ENCODE measurements at places on chromosomes 3 and 15. TPM values are rescaled to one million over a fixed set of nuclear protein-coding genes. Genes with fewer than 3 reads are reported as not detected.

The GPR176 gene
- total RNA-seq, result 1.7 TPM

The ANKRD63 gene
- not detected for total RNA-seq

The CCR3 gene
- not detected for total RNA-seq

The DZIP1L gene
- 32.7 TPM for total RNA-seq

The SYNM gene
- total RNA-seq, result 189 TPM

The DUOXA2 gene
- total RNA-seq, result 3.9 TPM

The GREM1 gene
- 26.0 TPM for total RNA-seq

The NRG4 gene
- total RNA-seq, result 16.3 TPM

The ALS2CL gene
- total RNA-seq, result 64.5 TPM

The WDR93 gene
- total RNA-seq, result 0.68 TPM

The TPRA1 gene
- 30.5 TPM for total RNA-seq

The GOLGA6C gene
- total RNA-seq, result not detected

The XCR1 gene
- total RNA-seq, result 0.70 TPM

The CHRNA5 gene
- 4.0 TPM for total RNA-seq

The C2CD4A gene
- 0.49 TPM for total RNA-seq

The SCN11A gene
- total RNA-seq, result 34.5 TPM

GRCh38 chr3:158140396-158140795, 30.5 kb downstream of the RSRC1 start:
- no peak for DNase-seq

- DNase-seq, result no peak
Measured at GRCh38 chr3:94305835-94306611, 243.2 kb downstream of the NSUN3 start.

GRCh38 chr3:9676785-9677184, 26.8 kb upstream of the CPNE9 start:
- DNase-seq, result no peak

- DNase-seq, result no peak
Measured at GRCh38 chr15:42921342-42921731, 759 bp upstream of the TTBK2 start.

- DNase-seq, result no peak
Measured at GRCh38 chr15:100975043-100975442, 55.9 kb downstream of the LRRK1 start.

- DNase-seq, result no peak
Measured at GRCh38 chr15:25695875-25696760, 167.0 kb downstream of the ATP10A start.

- no peak for DNase-seq
Measured at GRCh38 chr3:72323773-72324172, 524.5 kb downstream of the SHQ1 start.

- DNase-seq, result no peak
Measured at GRCh38 chr3:15403495-15403894, 23.8 kb downstream of the METTL6 start.

DNA sequence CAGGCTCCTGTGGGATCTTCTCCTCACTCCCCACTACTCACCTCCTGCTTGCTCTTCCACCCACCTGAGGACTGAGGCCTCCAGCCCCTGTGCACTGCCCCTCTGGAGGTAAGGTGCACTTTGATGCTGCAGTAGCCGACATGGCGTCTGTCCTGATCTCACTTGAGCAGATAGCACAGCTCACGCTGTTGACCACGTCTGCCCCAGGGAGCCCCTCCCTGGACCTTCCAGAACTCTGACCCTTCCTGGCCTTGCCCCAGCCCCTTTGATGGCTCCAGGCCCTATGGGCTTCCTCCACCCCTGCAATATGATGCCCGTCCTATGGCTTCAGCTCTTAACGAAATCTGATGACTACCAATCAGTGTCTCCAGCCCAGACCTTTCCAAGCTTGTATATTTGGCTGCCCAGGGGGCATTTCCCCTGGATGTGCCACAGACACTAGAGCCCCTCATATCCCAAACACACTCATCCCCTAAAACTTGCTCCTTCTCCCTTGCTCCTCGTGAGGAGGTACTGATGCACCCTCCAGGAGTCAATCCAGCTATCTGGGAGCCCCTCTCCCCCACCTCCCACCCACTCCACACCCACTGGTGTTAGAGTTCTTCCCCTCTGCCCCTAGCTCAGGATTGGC, 27.1 kb downstream of the KY start:
- no peak for DNase-seq

DNA sequence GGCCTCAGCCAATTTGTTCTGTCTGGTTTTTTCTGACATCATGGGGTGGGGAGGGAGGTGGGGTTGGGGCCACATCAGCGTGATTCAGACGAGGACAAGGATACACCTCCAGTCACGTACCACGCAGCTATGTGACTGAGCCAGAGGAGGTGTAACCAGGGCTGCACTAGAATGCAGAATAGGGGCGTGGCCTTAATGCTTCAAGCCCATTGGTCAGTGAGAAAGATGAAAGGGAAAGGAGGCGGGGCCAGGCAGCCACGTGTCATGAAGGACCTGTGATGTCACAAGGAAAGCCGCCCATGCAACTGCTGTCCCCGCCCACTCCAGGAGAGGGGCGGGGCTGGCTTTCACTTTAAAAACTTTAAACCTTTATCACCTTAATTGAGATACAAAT, at the start of gene GOLGA6L2:
TSS of gene GOLGA6L2 (minus strand) at position 137 of the 394 bp plus-strand sequence. CDS start at position 75, 62 bp downstream.
- no peak for DNase-seq

GRCh38 chr3:141753399-141753798, 9.8 kb upstream of the GRK7 start:
- no peak for DNase-seq

- DNase-seq, result no peak
Measured at GRCh38 chr15:52164631-52165265, 26.4 kb downstream of the GNB5 start.

GRCh38 chr3:172106989-172107388, 67.6 kb downstream of the FNDC3B start:
- no peak for DNase-seq

DNA sequence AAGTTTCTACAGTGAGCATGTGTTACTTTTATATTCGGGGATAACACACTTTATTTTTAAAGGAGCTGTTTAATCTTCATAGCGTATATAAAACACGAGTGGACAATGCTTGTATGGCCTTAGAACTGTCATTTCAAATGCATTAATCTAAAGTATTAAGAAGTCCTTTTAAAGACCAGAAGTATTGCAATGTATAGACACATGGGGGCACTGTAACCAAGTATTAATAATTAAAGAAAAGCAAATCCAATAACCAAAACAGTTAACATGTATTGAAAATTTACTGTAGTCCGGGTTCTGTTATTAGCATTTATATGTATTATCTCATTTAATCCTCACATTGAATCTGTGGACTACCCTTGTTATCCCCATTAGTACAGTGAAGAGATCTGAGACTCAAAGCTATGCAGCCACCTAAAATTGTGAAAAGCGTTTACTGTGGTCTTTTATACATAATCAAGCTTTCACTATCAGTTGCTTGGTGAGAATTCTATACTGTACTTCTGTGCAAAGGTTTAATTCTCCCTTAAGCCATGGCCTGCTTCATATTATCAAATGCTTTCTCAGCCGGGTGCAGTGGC, 10.1 kb downstream of the ARL14 start:
- DNase-seq, result no peak

DNA sequence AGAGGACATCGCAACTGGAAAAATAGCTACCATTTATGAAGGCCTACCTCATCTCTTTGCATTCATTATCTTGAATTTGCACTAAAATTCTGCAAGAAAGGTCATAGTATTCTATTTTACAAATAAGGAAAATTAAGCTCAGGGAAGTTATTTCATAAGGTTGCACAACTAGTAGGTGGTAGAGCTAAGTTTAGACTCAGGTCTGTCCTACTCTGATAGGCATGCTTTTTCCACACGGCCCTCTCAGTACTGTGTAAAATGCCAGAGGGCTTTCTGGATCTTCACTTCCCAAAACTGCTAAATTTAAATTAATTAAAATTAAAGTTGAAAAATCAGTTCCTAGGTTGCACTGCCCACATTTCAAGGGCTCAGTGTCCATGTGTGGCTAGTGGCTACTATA, 18.3 kb downstream of the MAP2K1 start:
- DNase-seq, result no peak

GRCh38 chr15:90154246-90154645, 46.9 kb upstream of the SEMA4B start:
- DNase-seq, result no peak

GRCh38 chr3:129845956-129846355, 47.6 kb downstream of the TMCC1 start:
- no peak for DNase-seq

- DNase-seq, result no peak
Measured at GRCh38 chr3:141629976-141630375, 108.1 kb upstream of the RNF7 start.

GRCh38 chr3:116872688-116873087, 163.1 kb downstream of the TUSC7 start:
- DNase-seq, result no peak

GRCh38 chr3:81602781-81603180, 158.7 kb downstream of the GBE1 start:
- no peak for DNase-seq

DNA sequence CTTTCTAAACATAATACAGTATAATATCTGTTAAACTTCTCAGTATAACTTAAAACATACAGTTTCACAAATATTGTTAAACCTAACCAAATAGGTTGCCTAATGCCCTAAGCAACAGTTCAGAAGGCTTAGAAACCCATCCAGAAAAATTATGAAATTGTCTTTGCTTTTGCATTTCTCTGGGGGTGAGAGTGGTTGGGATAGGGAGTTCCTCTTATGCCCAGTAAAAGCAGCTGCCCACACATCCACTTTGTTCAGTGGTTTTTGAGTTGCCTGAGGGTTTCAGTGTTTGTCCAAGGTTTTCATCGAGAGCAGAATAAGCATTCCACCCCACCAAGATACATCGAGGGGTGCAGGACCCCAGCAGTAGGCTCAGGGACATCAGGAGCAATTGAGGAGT, 179.4 kb downstream of the CDIN1 start:
- no peak for DNase-seq

- DNase-seq, result no peak
Measured at GRCh38 chr3:54577313-54577712, 350.5 kb downstream of the LRTM1 start.

DNA sequence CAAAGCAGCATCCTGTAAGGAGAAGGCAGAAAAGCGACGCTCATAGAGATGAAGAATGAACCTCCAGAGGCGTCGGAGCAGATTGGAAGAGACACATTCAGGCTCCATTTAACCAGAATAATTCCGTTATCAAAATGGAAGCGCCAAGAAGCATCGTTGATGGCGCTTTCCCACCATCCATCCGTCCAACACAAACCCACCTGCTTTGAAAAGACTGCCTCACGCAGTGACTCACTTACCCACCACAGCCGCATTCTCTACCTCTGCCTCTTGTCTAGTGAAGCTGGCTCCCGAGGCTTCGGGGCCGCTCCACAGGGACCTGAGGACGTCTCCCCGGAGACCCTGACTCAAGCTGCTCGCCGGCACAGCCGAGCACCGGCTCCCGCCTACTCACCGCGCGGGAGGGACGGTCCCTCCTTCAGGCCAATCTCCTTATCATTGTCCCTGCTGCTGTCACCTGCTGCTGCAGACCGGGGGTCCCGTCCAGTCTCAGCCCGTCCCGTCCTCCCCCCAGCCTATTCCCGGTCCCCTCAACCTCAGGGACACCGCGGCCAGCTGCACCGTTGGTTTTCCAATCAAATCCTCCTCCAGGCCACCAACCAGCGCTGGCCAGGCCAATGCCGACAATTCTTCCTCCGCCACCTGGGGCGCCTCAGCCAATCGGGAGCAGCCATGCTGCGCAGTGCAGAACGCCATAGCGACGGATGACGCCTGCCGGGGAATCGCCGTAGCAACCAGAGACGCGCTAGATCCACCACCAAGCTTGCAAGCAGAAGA, at the start of gene NEK10:
TSS of gene NEK10 (minus strand) at position 553 of the 777 bp plus-strand sequence. CDS start 16,501 bp downstream, outside the sequence.
- DNase-seq, result peak; percentile 94

DNA sequence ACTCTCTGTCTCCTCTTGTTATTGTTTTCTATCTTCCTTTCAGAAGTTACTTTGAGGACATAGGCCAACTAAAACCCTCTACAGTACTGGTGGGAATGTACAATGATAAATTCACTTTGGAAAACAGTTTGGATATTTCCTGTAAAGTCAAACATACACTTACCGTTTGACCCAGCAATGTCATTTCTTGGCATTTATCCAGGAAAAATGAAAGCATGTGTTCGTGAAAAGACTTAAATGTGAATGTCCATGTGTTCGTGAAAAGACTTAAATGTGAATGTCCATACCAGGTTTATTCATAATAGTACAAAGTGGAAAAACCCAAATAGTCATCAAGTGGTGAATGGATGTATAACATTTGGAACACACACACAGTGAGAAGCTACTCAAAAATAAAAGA, 361.5 kb upstream of the DPH6 start:
- DNase-seq, result no peak

DNA sequence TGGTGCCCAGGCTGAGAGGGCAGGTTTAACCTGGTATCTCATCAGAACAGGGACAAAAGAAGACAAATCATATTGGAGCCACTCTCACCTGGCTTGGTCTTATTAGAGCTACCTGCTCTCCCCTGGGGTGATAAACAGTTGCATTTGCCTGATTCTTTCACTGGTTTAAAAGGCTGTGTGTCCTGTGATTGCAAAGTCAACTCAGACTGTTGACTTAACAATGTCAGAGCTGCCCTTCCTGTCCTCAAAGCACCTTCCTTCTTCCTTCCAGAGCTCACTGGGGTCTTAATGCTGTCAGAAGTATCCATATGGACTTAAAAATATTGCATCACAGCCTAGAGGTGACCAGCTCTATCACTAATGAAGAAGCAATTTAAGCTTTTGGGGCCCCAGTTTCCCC, 50.5 kb upstream of the MINAR1 start:
- no peak for DNase-seq

DNA sequence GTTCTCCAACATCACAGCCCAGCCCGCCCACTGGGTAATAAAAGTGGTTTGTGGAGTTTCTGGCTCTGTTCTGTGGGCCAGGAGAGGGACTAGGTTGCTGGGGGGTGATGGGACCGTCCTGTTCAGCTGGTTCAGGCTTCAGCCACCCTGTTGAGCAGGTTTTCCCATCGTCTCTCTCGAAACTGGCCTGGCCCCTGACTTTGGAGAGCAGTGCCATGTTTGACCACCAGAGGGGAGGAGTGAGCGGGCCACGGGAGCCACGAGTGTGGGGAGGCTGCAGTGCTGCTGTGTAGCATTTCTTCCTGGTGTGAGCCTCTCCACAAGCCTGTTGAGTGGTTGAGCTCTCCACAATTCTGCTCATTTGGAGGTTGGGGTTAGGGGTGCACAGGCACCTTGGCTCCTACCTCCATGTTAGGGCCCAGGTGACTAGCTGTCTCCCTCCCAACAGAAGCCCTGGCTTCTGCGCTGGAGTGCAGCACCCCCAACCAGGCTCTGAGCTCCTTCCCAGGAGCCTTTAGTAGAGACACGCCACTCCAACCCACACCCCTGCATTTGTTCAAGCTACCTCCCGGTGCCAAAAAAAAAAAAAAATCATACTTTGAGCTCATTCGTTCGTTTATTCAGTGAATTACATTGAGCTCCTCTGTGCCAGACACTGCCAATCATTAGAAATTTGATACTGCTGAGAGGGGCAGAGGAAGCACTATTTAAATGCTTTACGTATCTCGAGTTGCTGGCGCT, 13.9 kb downstream of the SPINT1 start:
- DNase-seq, result peak; percentile 92

- DNase-seq, result no peak
Measured at GRCh38 chr3:156516284-156516683, 38.6 kb downstream of the SSR3 start.

GRCh38 chr3:71930056-71930991, 145.4 kb upstream of the PROK2 start:
- DNase-seq, result no peak

GRCh38 chr3:6935970-6936369, 75.1 kb downstream of the GRM7 start:
- DNase-seq, result no peak

All from ureter (tissue), 1 donor.